ENCODE measurements at places on chromosomes 7 and 10. TPM values are rescaled to one million over a fixed set of nuclear protein-coding genes. Genes with fewer than 3 reads are reported as not detected.

SUN3 gene
- not detected for total RNA-seq

VAX1 gene
- total RNA-seq = not detected

CALHM1 gene
- not detected for total RNA-seq

ARHGAP22 gene
- not detected for total RNA-seq

PRF1 gene
- total RNA-seq = 113 TPM

SLC18A2 gene
- total RNA-seq = not detected

PIP4K2A gene
- total RNA-seq = 108 TPM

INSYN2A gene
- total RNA-seq = not detected

SEMA4G gene
- total RNA-seq = 1.2 TPM

GNAT3 gene
- total RNA-seq = not detected

GRCh38 chr10:19862811-19863515 lies 46.7 kb downstream of the PLXDC2 start:
- no peak overlapping the region for H3K27ac ChIP-seq
- no peak for DNase-seq
- H3K36me3 ChIP-seq = no peaks in the 10 kb centered on the region
- no peak overlapping the region for H3K4me3 ChIP-seq
- H3K4me1 ChIP-seq = no peaks in the 10 kb centered on the region

GRCh38 chr10:90561666-90562065 lies 296.2 kb downstream of the HTR7 start:
- no peaks in the 10 kb centered on the region for H3K36me3 ChIP-seq
- H3K4me3 ChIP-seq = no peak overlapping the region
- no peak overlapping the region for H3K27ac ChIP-seq
- H3K27me3 ChIP-seq = no peaks in the 10 kb centered on the region

GRCh38 chr10:21513405-21513788 lies 12.1 kb downstream of the SKIDA1 start:
- DNase-seq = no peak
- H3K27me3 ChIP-seq = peaks cover 57% of the 10 kb centered on the region
- H3K27ac ChIP-seq = no peak overlapping the region
- H3K4me1 ChIP-seq = peaks cover 14% of the 10 kb centered on the region
- no peak overlapping the region for H3K4me3 ChIP-seq

DNA sequence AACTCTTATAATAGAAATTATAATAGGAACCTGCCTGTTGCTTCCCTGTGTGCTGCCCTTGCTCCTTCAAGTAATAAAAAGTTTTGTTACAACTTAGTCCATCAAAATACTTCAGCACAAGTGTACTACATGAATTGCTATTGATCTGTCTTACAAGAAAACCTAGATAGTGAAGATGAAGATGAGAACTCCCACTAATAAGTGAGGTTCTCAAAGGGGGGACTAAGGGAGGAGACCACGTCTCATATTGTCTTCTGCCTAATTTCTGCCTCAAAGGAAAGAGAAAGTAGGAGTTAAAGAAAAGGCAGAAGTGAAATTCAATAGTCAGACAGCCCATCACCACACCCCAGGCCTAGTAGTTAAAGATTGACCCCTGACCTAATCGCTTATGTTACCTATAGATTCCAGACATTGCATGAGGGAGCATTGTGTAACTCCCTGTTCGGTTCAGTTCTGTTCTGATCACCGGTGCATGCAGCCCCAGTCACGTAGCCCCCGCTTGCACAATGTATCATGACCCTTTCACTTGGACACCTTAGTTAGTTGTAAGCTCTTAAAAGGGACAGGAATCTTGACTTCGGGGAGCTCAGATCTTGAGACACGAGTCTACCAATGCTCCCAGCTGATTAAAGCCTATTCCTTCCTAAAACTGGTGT lies 18.2 kb upstream of the CHST3 start:
- no peak for DNase-seq
- H3K4me3 ChIP-seq = no peak overlapping the region
- no peak overlapping the region for H3K27ac ChIP-seq

- H3K27me3 ChIP-seq = no peaks in the 10 kb centered on the region
- no peak overlapping the region for H3K27ac ChIP-seq
- H3K36me3 ChIP-seq = no peaks in the 10 kb centered on the region
- no peak for DNase-seq
- H3K4me1 ChIP-seq = peaks cover 5% of the 10 kb centered on the region
These were observed 179.2 kb downstream of the ST7 start for GRCh38 chr7:117132321-117133120.

DNA sequence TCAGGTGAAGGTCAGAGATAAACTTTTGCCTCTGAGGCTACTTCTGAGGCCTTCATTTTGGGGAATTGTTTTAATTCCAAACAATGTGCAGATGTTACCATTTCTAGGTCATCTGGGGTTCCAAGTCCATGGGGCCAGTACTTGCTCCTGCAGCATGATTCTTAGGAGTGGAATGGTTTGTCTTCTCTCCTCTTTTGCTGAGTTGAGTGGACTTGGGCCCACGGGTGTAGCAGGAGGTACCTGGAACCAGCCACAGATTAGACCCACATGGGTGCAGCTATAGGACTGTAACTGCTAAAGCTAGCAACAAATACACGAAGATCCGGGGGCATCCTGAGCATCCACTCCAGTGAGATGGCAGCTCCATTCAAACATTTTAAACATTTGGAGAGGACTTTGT lies 41.6 kb downstream of the WIPF3 start:
- no peaks in the 10 kb centered on the region for H3K36me3 ChIP-seq
- no peaks in the 10 kb centered on the region for H3K4me1 ChIP-seq
- no peak overlapping the region for H3K27ac ChIP-seq
- no peak overlapping the region for H3K4me3 ChIP-seq

DNA sequence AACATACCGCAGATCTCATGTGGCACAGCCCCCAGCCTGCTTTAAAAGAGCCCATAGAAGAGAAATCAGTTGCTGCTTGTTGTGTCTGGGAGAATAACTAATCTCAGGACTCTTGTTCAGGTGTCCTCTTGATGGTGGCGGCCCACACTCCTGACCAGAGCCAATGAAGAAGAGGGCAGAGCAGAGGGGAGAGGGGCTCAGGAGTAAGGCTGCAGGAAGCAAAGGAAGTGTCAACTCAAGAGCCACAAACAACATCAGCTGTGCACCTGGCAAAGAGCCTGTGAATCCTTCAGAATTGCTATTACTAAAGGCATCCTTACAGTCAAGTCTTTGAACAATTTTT lies 59.8 kb upstream of the PTN start:
- H3K4me1 ChIP-seq = no peaks in the 10 kb centered on the region
- H3K27ac ChIP-seq = no peak overlapping the region
- H3K27me3 ChIP-seq = no peaks in the 10 kb centered on the region
- no peaks in the 10 kb centered on the region for H3K36me3 ChIP-seq
- H3K4me3 ChIP-seq = no peak overlapping the region
- DNase-seq = no peak

DNA sequence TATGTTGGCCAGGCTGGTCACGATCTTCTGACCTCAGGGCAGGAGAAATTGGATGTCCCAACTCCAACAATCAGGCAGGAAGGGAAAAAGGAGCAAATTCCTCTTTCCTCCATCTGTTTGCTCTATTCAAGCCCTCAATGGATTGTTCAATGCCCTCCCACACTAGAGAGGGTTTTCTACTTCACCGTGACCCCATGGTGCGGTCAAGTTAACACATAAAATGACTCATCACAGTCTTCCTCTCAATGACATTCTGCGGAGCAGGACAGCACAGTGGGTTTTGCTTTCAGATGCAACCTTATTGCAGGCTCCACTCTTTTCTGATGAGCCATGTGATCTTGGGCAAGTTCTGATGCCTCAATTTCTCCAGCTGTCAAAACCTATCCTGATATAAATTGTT lies 364.9 kb downstream of the ANKRD30A start:
- H3K27ac ChIP-seq = no peak overlapping the region
- no peak overlapping the region for H3K4me3 ChIP-seq
- no peaks in the 10 kb centered on the region for H3K4me1 ChIP-seq
- DNase-seq = no peak
- H3K36me3 ChIP-seq = no peaks in the 10 kb centered on the region

- H3K27me3 ChIP-seq = peaks cover 13% of the 10 kb centered on the region
- no peaks in the 10 kb centered on the region for H3K4me1 ChIP-seq
- no peak overlapping the region for H3K4me3 ChIP-seq
- no peak overlapping the region for H3K27ac ChIP-seq
- no peak for DNase-seq
- H3K36me3 ChIP-seq = no peaks in the 10 kb centered on the region
These were observed 8.9 kb downstream of the CHAT start for GRCh38 chr10:49622426-49623425.

DNA sequence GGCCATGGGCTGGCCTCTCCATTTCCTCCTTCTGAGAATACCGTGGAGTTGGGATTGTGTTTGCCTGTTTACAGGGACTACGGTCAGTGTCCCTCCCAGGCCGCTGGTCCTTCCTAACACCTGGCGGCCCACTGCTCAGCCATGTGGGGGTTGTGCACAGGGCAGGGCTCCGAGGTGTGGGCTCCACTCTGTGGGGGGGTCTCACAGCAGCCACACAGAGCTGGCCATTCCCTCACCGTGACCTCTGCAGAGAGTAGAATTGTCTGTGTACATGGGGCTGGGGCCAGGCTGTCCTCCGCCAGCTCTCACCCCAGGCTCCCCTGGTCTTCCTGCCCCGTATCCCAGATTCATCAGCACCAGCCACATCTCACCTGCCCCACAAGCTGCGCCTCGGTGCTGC lies 60.1 kb downstream of the PTPRN2 start:
- no peak overlapping the region for H3K27ac ChIP-seq
- no peaks in the 10 kb centered on the region for H3K4me1 ChIP-seq
- no peak overlapping the region for H3K4me3 ChIP-seq
- peaks cover 2% of the 10 kb centered on the region for H3K27me3 ChIP-seq
- no peaks in the 10 kb centered on the region for H3K36me3 ChIP-seq

- no peak for DNase-seq
- no peaks in the 10 kb centered on the region for H3K27me3 ChIP-seq
- no peaks in the 10 kb centered on the region for H3K36me3 ChIP-seq
These were observed 14.6 kb upstream of the MSMB start for GRCh38 chr10:46060706-46061105.

- no peaks in the 10 kb centered on the region for H3K36me3 ChIP-seq
- no peak overlapping the region for H3K27ac ChIP-seq
- peaks cover 6% of the 10 kb centered on the region for H3K27me3 ChIP-seq
- peak; percentile 37 for DNase-seq
- no peak overlapping the region for H3K4me3 ChIP-seq
These were observed 162.6 kb downstream of the RAB11FIP2 start for GRCh38 chr10:117884093-117884492.

GRCh38 chr10:59959504-59960018 lies 53.2 kb upstream of the CCDC6 start:
- H3K36me3 ChIP-seq = no peaks in the 10 kb centered on the region
- no peaks in the 10 kb centered on the region for H3K4me1 ChIP-seq
- no peak overlapping the region for H3K27ac ChIP-seq
- no peak for DNase-seq
- no peak overlapping the region for H3K4me3 ChIP-seq

GRCh38 chr7:71636329-71636728 lies 504.4 kb downstream of the GALNT17 start:
- H3K4me3 ChIP-seq = no peak overlapping the region
- no peaks in the 10 kb centered on the region for H3K36me3 ChIP-seq
- H3K4me1 ChIP-seq = no peaks in the 10 kb centered on the region
- H3K27me3 ChIP-seq = no peaks in the 10 kb centered on the region

DNA sequence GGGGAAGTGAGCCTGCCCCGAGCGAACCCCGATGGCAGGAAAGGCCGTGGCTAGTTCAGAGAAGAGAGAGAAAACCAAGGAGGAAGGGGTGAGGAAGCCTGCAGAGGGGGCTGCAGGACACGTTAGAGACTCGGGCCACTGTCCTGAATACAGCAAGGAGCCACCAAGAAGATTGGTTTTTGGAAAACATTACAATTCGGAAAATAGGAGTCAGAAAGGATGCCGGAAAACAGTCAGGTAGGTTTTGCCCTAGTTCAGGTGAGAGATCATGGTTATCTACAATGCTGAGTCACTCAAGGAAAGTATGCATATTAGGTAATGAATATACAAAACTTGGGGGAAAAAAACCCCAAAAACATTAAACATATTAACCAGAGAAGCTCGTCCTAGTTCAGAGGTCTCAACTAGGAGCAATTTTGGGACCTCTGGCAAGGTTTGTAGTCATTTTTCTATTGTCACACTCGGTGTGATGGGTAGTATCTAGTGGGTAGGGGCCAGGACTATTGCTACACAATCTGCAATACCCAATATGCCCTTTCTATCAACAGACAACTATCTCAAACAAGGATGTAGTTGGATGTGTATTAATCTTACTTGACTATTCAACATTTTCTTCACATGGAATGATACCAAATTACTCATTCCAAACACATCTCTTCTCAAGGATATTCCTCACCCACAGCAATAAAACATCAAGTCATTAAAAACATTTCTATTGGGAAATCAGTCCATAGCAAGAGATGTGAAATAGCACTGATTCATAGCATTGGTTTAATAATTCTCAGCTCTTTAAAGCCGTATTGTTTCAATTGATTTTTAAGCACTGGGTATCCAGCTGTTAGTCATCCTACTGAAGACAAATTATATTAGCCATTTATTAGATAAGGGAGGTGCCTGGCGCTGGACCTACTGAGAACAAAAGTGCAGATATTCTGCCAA lies 74.4 kb upstream of the RSU1 start:
- H3K4me3 ChIP-seq = peak overlapping the region; percentile 54
- H3K36me3 ChIP-seq = no peaks in the 10 kb centered on the region
- H3K27me3 ChIP-seq = no peaks in the 10 kb centered on the region
- peak; percentile 70 for DNase-seq
- H3K27ac ChIP-seq = peak overlapping the region; percentile 48

DNA sequence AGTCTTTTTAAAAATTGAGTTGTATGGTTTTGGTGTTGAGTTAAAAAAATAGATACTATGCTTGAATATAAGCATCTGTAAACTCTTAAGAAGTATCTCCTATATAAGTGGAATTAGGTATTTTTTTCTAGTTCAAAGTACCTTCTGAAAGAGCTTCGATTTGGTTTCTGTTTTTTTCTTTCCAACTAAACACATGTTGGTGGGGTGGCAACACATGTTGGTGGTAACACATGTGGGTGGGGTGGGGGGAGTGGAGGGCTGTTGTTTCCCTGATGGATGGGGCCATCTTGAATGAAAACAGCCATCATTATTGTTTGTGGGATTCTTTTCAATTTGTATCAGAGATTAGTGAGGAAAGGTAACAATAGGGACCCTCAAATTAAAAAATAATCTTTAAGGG lies 178.9 kb downstream of the STK31 start:
- H3K4me1 ChIP-seq = peaks cover 12% of the 10 kb centered on the region
- no peak overlapping the region for H3K27ac ChIP-seq
- H3K27me3 ChIP-seq = peaks cover 8% of the 10 kb centered on the region
- H3K36me3 ChIP-seq = no peaks in the 10 kb centered on the region
- no peak overlapping the region for H3K4me3 ChIP-seq
- no peak for DNase-seq
